ENCODE measurements at places on chromosomes 2 and 18.

GRCh38 chr2:62573137-62573731 lies 67.2 kb upstream of the TMEM17 start:
- peak; percentile 70 for DNase-seq

DNA sequence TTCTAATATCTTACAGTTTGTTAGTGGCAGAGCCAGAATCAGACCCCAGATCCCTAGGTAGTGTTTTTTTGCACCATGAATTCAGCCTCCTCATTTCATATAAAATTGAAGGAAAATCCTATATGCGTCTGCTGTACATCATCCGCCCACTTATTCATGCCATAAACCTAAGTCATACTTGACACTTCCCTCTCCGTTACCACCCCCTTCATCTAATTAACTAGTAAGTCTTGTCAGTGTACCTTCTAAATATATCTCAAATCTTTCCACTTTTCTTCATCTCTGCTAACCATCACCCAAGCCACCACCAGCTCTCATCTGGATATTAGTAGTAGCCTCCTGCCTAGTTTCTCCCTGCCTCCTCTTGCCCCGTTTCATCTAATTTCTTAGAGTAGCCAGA lies 248.7 kb upstream of the SIX3 start:
- DNase-seq = peak; percentile 19

- DNase-seq = no peak
Observed at GRCh38 chr2:74704216-74704615, 50.2 kb downstream of the SEMA4F start.

DNA sequence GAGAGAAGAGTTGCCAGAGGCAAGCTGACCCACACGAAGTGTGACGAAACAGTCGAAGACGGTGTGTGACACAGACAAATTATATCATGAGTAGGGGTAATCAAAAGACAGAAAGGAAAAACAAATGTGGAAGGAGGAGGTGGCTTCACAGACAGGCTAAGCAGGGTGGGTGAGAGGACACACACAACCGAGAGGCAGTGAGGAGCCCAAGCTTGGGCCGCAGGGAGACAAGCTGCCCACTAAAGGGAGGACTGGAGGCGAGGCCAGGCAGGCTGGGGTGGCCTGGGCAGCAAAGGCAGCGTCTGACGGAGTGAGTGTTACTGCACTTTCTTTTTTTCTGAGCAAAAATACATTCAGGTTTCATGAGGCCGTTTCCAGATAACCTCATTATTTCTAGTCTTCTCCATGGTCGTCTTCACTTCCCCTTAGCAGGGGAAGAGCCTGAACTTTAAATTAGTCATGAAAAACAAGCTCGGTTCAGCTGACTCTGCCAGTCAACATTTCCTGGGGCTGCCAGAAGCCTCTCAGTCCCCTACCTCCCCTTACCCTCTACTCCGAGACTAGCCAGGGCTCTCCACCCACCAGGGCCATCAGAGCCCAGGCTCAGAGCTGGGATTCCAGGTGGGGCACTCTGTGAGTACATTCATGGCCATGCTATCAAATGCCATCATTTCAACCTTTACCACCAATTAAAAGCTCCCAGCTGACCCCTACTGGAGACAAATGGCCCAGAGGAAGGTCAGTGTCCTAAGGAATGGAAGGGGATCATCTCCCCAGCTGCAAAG lies 13.8 kb upstream of the ZFP36L2 start:
- no peak for DNase-seq

GRCh38 chr2:197378494-197379307 lies 56.1 kb downstream of the SF3B1 start:
- DNase-seq = peak; percentile 18

- no peak for DNase-seq
Observed at GRCh38 chr2:9467687-9468086, 6.7 kb upstream of the IAH1 start.
